ENCODE measurements at places on chromosomes 6 and 20. TPM values are rescaled to one million over a fixed set of nuclear protein-coding genes. Genes with fewer than 3 reads are reported as not detected.
A peak's percentile ranks its signal among the peaks of the same experiment; 100 is the strongest.

RIMS4 gene
- total RNA-seq: not detected

DNA sequence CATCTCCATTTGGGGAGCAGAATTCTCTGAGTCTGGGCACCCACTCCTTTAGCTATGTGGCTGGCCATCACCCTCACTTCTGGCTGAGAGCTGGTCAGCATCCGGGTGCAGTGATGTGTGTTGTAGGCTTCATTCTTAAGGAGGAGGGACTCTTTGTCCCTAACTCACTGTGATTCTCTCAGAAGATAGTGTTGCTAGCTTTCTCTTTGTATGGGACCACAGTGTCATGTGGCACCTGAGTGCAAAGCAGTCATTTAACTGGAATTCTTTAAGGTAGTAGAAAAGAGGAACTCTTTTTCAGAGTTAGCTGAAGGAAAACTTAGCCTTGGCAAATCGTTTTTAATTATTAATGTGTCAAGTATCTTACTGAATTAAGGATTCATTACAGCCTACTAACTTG is 165.9 kb downstream of the JARID2 start:
- no peaks in the 10 kb centered on the region for H3K27me3 ChIP-seq
- H3K4me3 ChIP-seq: no peak overlapping the region

NR2E1 gene
- not detected for total RNA-seq

- H3K4me3 ChIP-seq: no peak overlapping the region
- H3K4me1 ChIP-seq: no peaks in the 10 kb centered on the region
- DNase-seq: no peak
Measured at GRCh38 chr20:62695448-62696414, 12.9 kb upstream of the NTSR1 start.

GRCh38 chr20:37999526-38000263 is 33.6 kb downstream of the TTI1 start:
- no peak overlapping the region for H3K4me3 ChIP-seq
- peaks cover 11% of the 10 kb centered on the region for H3K36me3 ChIP-seq
- no peak for DNase-seq
- peaks cover 16% of the 10 kb centered on the region for H3K4me1 ChIP-seq

BPI gene
- total RNA-seq: not detected

DNA sequence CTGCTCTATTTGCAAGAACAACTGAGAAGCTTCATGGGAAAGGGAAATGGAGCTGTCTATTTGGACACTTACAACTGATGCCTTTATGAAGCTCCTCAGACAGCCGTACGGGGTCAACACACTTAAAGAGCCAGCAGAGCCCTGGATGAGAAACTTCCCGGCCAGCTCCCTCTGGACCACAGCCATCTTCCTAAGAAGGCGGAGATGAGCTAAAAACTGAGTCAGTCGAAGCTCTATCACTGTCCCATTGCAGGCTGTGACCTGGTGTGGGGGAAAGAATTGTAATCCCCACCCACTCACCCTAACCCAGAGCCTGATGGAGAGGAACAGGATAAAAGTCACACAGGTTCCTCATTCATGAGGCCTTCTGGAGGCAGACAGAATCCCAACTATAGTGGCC is 360.4 kb upstream of the JARID2 start:
- no peaks in the 10 kb centered on the region for H3K27me3 ChIP-seq
- H3K4me1 ChIP-seq: peaks cover 17% of the 10 kb centered on the region
- H3K4me3 ChIP-seq: no peak overlapping the region

FABP7 gene
- not detected for total RNA-seq

DNA sequence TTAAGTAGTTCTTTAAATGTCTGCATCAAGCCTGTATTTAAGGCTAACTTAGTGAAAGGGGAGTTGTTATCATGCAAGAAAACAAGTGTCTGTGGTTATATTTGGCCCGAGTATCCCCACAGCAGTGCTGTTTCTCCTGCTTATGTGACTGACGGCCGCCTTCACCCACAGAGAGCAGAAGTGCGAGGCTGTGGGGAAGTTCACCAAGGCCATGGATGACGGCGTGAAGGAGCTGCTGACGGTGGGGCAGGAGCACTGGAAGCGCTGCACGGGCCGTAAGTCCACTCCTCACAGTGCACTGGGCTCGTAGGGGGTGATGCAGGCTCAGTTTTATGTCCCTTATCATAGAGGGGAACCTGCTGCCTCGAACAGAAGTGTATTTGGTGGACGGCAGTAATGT is 53.2 kb upstream of the SYNJ2 start:
- H3K27ac ChIP-seq: no peak overlapping the region
- no peak overlapping the region for H3K4me3 ChIP-seq
- no peaks in the 10 kb centered on the region for H3K27me3 ChIP-seq
- no peak for DNase-seq
- peaks cover 90% of the 10 kb centered on the region for H3K36me3 ChIP-seq

- H3K36me3 ChIP-seq: no peaks in the 10 kb centered on the region
- DNase-seq: peak; percentile 41
- no peak overlapping the region for H3K27ac ChIP-seq
- no peak overlapping the region for H3K4me3 ChIP-seq
- H3K27me3 ChIP-seq: peaks cover 18% of the 10 kb centered on the region
Measured at GRCh38 chr6:87308970-87309369, 13.4 kb upstream of the SMIM8 start.

DNA sequence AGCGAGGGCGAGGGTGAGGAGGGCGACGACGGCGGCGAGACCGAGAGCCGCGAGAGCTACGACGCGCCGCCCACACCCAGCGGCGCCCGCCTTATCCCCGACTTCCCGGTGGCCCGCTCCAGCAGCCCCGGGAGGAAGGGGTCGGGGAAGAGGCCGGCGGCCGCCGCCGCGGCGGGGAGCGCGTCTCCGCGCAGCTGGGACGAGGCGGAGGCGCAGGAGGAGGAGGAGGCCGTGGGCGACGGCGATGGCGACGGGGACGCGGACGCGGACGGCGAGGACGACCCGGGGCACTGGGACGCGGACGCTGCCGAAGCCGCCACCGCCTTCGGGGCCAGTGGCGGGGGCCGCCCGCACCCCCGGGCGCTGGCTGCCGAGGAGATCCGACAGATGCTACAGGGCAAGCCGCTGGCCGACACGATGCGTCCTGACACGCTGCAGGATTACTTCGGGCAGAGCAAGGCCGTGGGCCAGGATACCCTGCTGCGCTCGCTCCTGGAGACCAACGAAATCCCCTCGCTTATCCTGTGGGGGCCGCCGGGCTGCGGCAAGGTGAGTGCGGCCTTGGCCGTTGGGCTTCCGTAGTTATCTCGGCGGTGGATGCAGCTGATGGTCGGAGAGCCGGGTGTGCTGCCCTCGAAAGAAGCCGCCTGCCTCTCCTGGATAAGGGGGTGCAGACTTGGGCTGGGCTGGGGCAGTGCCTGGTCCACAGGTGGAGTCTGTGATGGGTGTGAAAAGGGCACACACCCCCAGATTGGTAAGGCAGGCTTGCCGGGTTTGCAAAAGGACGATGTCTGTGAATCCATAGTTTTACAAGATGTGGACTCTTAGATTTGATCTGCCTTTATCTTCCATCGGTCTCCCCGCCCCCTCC is 938 bp downstream of the WRNIP1 start:
- H3K4me1 ChIP-seq: peaks cover 28% of the 10 kb centered on the region
- peak overlapping the region; percentile 73 for H3K27ac ChIP-seq
- DNase-seq: peak; percentile 74
- no peaks in the 10 kb centered on the region for H3K27me3 ChIP-seq
- peak overlapping the region; percentile 92 for H3K4me3 ChIP-seq

- no peak overlapping the region for H3K4me3 ChIP-seq
- DNase-seq: no peak
- no peaks in the 10 kb centered on the region for H3K27me3 ChIP-seq
- H3K4me1 ChIP-seq: no peaks in the 10 kb centered on the region
- no peak overlapping the region for H3K27ac ChIP-seq
- no peaks in the 10 kb centered on the region for H3K36me3 ChIP-seq
Measured at GRCh38 chr20:37980876-37981275, 52.4 kb downstream of the TTI1 start.

DNA sequence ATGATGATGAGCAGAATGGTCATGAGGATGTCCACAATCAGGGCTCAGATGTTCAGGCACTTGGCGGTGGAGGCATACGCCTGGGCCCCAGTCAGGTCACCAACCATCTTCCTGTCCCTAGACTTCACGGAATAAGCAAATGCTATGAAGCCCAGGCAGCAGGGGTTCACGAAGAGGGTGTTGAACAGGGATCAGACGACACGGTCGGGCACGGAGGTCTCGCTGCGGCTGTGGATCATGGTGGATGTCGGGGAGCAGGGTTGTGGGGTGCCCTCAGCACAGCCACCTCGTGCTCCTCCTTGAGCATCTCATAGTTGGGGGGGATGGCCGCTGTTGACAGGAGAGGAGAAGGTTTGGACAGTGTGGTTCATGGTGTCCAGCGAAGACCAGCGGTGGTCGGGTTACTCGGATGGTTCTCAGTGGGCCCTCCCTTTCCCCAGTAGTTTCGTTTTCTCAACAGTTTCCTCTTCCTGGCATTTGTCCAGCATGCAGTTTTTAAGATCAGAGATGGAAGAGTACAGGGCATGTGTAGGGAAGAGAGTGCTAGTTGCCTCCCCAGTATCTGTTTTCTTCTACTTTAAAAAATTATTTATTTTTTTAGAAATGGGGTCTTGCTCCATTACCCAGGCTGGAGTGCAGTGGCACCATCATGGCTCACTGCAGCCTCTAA is 20.3 kb upstream of the SPDEF start:
- no peaks in the 10 kb centered on the region for H3K36me3 ChIP-seq
- H3K4me1 ChIP-seq: no peaks in the 10 kb centered on the region
- no peaks in the 10 kb centered on the region for H3K27me3 ChIP-seq
- H3K27ac ChIP-seq: no peak overlapping the region

GRCh38 chr20:17856024-17856564 is 112.5 kb downstream of the SNX5 start:
- H3K36me3 ChIP-seq: no peaks in the 10 kb centered on the region
- H3K27me3 ChIP-seq: no peaks in the 10 kb centered on the region
- no peak overlapping the region for H3K27ac ChIP-seq
- no peak for DNase-seq
- H3K4me3 ChIP-seq: no peak overlapping the region

DNA sequence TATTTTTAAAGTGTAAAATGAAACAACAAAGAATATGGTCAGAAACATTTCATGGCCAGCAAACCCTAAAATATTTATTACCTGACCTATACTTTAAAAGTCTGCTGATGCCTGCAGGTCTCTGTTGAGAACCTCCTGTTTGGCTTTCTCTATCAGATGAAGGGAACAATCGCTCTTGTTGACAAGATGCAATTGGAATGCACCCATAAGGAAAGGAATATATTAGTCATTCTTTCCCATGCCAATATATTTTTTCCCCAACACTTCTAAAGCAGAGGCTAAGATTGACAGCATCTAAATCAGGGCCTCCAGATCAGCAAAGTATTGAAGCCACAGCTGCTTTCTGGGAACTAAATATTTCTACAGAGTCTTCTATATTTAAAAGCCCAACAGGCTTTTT is 897.8 kb downstream of the EPHA7 start:
- no peaks in the 10 kb centered on the region for H3K4me1 ChIP-seq
- no peak for DNase-seq
- H3K36me3 ChIP-seq: no peaks in the 10 kb centered on the region
- H3K27me3 ChIP-seq: no peaks in the 10 kb centered on the region

ANGPT4 gene
- total RNA-seq: not detected

- no peaks in the 10 kb centered on the region for H3K36me3 ChIP-seq
- no peak for DNase-seq
- H3K27ac ChIP-seq: no peak overlapping the region
- H3K4me3 ChIP-seq: no peak overlapping the region
- no peaks in the 10 kb centered on the region for H3K4me1 ChIP-seq
Measured at GRCh38 chr6:6825193-6825784, 236.8 kb downstream of the LY86 start.

DNA sequence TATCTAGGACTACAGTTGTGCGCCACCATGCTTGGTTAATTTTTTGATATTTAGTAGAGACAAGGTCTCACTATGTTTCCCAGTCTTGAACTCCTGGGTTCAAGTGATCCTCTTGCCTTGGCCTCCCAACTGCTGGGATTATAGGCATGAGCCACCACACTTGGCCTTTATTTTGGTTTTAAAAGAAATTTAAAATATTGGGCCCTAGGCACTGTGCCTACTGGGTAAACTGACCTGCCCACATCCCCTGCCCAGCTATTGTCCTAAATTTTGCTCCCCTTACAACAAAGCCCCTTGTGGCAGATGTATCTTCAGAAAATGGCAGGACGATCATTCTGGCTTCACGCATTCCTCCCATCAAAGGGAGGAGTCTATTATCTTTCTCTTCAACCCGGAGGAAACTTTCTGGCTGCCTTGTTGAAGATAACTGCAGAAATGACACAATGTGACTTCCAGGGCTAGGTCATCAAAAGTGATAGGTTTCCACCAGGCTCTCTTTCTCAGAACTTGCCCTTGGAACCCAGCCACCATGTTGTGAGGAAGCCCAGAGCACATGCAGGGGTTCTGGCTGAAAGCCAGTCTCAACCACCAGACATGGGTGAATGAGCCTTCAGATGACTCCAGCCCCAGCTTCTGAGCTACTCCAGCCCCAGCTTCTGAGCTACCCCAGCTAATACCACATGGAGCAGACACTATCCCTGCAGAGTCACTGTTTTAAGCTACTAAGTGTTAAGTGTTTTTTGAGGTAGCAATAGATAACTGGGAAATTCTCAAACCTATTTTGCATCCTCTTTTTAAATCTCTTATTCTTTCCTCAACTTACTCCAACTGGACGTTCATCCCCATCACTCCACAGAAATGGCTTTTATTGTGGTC is 4.6 kb upstream of the GUCA1B start:
- peak overlapping the region; percentile 74 for H3K27ac ChIP-seq
- no peaks in the 10 kb centered on the region for H3K36me3 ChIP-seq
- no peak overlapping the region for H3K4me3 ChIP-seq
- H3K4me1 ChIP-seq: peaks cover 51% of the 10 kb centered on the region

GRCh38 chr6:4192627-4193026 is 57.3 kb upstream of the ECI2 start:
- no peak overlapping the region for H3K27ac ChIP-seq
- no peak for DNase-seq
- H3K4me1 ChIP-seq: no peaks in the 10 kb centered on the region

ATP6V1G2 gene
- total RNA-seq: 0.89 TPM

TTLL9 gene
- not detected for total RNA-seq

Measured in GM23248 (cell line).